ENCODE measurements at places on chromosomes 13 and 19.

DNA sequence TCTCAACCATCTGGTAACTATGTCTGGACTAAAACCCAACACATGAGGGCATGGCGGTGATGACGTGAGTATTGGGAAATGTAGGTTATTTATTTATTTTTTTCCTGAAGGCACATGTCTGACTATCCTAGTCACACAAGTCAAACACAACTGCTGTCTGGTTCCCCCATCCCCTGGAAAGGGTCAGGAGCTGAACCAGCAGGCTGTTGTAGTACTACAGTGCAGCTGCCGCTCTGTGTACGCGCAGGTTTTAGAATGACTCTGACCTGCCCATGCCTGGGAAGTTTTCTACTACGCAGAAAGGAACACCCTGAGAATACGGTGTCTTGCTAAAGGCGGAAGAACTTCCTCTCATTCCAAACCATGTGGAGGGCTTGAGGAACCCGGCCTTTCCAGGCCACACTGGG is 1.2 kb downstream of the SLC7A1 start:
- no peak for DNase-seq

GRCh38 chr19:45526143-45526542 is 18.9 kb downstream of the VASP start:
- DNase-seq: peak; percentile 81

DNA sequence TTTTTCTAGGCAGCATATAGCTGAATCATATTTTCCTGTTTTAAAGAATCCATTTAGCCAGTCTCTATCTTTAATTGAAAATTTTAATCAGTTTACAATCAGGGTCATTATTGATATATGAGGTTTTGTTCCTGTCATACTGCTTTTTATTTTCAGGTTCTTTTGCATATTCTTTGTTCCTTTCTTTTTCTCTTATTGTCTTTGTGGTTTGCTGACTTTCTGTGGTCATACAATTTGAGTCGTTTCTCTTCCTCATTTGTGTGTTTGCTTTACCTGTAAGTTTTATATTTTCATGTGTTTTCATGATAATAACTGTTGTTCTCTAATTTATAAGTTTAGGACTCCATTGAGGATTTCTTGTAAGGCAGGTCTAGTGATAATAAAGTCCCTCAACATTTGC is 812.6 kb downstream of the DACH1 start:
- no peak for DNase-seq

- peak; percentile 68 for DNase-seq
Observed at GRCh38 chr19:30450100-30450499, 77.9 kb downstream of the ZNF536 start.

- DNase-seq: no peak
Observed at GRCh38 chr13:30846866-30847265, 59.2 kb upstream of the MEDAG start.

DNA sequence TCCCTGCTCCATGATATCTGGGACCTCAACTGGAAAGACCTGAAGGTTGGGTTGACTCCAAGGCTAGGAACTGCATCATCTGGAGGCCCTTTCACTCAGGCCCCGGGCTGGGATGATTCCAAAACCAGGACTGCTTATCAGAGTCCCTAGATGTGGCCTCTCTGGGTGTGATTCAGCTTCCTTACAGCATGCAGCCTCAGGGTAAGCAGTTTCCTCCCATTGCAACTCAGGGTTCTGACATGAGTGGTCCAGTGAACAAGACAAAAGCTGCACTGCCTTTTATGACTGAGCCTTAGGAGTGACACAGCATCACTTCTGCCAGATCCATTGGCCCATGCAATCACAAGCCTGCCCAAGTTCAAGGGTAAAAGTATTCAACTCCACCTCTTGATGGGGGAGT is 502.8 kb downstream of the COG6 start:
- DNase-seq: no peak

DNA sequence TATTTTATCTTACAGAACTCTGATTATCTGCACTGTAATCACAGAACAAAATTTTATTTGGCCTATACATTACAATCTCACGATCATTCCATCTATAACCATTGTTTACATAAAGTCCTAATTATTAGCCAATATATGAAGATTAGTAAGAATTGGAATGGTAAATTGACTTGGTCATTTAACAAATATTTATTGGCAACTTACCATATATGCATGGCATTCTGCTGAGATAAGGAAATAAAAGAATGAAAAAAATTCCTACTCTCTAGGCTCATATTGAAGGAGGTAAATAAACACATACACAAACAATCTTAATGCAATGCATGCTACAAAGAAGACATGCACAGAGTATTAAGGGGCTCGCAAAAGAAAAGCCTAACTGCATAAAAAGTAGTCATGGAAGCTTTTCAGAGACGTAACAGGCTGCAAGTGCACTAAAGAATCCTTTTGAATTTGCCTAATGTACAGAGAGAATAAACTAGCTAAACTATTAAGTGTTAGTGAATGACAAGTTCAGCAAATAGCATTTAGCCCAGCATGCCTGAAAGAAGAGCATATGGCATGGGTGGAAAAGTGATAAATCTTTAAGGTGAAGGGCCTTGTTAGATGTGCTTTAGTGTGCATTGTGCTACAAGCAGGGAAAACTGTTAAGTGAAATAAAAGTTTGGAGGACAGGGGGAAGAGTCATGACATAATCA is 1131.1 kb downstream of the PCDH9 start:
- no peak for DNase-seq

- DNase-seq: no peak
Observed at GRCh38 chr13:112105892-112106291, 38.9 kb downstream of the SOX1 start.

- peak; percentile 53 for DNase-seq
Observed at GRCh38 chr13:75372517-75372916, 109.5 kb downstream of the TBC1D4 start.

DNA sequence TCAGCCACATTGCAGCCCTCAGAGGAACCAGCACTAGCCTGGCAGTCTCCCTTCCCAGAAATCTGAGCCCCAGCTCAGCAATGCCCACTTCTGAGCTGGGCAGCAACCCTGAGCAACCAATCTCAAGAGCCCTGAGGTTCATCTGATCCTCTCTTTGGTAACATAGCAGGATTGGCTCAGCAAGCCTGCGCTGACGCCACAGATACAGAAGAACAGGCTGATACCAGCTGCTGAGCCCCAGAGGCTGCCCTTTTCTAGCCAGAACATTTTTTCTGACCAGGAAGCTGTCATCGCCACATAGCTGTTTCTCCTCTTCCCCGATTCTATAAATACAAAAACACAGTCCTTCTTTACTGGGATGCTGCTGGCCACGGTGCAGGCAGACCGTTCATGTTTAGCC is 59.8 kb downstream of the TRPM4 start:
- DNase-seq: no peak

GRCh38 chr13:113500530-113501265 is 10.2 kb upstream of the DCUN1D2 start:
- DNase-seq: no peak

DNA sequence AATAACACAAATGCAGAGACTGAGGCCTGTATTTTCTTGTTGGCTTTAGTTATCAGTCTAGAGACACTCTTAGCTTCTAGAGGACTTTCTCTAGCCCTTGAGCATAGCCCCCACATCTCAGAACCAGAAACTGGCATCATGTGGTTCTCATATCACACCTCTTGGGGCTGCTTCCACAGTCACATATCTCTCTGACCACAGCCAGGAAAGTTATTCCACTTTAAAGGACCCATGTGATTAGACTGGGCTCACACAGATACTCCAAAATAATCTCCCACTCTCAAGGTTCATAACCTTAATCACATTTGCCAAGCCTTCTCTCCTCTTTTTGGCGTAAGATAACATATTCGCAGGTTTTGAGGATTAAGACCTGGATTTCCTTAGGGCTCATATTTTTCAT is 846.9 kb upstream of the MIR17HG start:
- no peak for DNase-seq

- no peak for DNase-seq
Observed at GRCh38 chr19:13825489-13826441, 30.5 kb downstream of the ZSWIM4 start.

- DNase-seq: no peak
Observed at GRCh38 chr13:75647126-75647784, 11.1 kb downstream of the LMO7 start.

- DNase-seq: no peak
Observed at GRCh38 chr13:104436555-104436954, 1370.3 kb upstream of the SLC10A2 start.

GRCh38 chr19:5038631-5039271 is 69.8 kb downstream of the KDM4B start:
- DNase-seq: no peak

- DNase-seq: no peak
Observed at GRCh38 chr13:41098761-41099160, 33.8 kb downstream of the KBTBD6 start.

GRCh38 chr13:26987486-26988013 is 184.1 kb downstream of the USP12 start:
- DNase-seq: no peak

DNA sequence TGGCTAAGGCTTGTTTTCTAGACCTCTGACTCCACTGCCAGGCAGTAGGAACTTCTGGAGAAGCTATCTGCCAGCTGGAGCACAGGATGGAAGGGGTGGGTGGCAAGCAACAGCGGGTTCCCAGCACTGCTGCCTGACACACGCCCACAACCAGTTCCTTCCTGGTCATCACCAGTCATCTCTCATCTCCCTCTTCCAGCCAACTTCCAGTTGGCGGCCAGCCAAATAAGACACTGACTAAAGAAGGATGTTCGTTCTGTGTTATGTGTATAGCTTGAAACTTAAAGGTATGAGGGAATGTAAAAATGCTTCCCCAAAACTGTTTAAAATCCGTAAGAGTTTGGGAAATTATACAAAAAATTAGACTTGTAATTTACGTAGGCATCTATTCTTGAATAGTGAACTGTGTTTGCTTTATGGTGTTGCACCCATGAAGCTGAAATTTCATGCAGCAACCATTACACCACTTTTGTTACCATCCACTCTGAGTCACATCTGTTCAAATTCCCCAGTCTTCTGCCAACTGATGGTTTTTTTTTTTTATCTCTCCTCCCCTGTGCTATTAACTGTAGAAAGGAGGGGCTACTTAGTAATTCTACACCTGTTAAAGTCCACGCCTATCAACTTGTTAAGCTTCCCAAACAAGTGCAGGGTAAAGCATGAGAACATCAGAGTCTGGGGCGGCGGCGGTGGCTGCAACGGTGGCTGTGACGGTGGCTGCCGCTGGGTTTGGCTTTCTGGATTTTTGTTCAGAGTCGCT is 86.2 kb upstream of the FRY start:
- peak; percentile 30 for DNase-seq

DNA sequence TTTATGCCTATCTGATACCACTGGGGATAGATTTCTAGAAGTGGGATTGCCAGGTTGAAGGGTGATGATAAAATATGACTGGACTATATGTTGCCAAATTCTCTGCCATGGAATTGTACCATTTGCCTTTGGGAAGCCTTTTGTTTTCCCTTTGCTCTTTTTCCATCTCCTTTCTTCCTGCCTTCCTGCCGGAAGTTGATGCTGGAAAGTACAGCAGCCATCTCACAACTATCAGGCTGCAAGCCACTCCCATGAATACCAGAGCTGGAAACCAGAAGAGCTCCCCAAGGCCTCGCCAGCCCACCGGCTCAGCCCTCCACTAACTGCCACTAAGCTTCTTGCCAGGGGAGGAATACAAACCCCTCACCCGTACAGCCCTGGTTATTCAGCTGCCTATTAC is 29.7 kb downstream of the ZIC5 start:
- no peak for DNase-seq

GRCh38 chr13:34458756-34459715 is 483.0 kb upstream of the NBEA start:
- no peak for DNase-seq

DNA sequence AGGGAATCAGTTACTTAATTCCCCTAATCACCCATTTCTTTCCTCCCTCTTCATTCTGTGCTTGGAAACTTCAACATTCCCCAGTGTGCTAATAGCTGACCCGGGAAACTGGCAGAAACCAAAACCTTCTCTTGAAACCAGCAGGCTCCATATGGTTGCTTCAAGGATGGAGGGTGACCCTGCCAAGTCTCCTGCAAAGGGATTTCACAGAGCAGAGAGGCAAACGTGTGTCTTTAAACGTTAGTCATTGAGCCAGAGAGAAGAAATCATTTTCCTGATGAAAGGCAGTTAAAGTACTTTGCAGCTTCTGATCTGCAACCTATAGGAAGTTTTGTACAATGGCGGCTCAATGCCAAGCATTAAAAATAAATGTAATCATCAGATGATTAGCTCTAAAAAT is 220.9 kb downstream of the POU4F1 start:
- DNase-seq: no peak

- no peak for DNase-seq
Observed at GRCh38 chr19:960020-960419, 24.1 kb upstream of the WDR18 start.

DNA sequence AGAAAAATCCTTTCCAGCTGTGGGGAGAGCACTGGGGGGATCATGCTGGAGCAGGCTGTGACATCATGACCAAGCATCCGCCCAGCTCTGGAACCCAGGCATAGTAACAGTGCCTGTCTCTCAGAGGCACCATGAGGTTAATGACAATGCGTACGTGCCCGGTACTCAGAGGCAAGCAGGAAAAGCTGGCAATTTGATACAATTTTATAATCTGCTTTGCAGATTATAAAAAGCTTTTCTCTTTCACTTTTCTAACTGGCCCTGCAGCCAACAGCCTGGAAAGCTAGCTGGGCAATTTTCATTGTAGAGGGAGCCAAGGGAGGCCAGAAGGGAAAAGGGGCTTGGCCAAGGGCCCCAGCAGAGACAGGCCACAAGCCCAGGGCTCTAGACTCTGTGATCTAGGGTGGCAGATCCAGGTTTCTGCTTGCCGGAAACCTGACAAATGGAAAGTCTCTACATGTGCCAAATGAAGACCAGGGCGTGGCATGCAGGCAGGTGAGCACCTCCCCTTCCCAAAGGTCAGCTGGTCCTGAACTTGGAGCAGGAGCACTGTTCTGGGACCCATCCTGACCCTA is 22.7 kb downstream of the VRK3 start:
- no peak for DNase-seq

DNA sequence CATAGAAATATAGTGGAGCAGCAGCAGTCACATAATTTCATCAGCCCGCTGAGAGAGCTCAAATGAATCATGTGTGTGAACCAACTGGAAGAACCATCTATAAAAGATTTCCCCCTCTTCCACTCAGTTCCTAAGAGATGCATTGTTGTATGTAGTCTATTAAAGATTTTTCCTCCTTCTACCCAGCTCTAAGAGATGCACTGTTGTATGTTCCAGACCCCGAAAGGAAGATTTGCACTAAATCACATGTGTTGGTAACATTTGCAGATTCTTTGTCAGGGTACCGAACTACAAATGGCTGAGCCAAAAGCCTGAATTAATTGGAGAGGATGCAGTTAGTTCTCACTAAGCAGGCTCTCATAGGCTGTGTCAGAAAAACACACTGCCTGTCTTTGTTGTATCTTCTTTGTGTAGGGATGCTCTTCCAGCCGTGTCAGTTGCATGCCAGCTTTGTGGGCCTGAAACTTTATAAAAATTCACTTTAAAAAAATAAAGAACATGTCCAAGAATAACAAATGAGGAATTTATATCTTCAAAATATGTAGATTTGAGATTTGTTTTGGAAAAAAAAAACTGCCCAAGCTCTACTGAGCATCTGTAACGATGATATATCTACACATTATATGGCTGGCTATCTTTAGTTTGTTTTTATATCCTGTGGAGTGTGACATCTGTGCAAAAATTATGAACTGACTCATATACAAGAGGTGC is 223.1 kb downstream of the MZT1 start:
- no peak for DNase-seq
